ENCODE measurements at places on chromosomes 7 and 10. TPM values are rescaled to one million over a fixed set of nuclear protein-coding genes. Genes with fewer than 3 reads are reported as not detected.

The NEBL gene
- 0.33 TPM for total RNA-seq

The NXPH1 gene
- total RNA-seq: not detected

The SHH gene
- under 0.01 TPM for total RNA-seq

The HECW1 gene
- 6.1 TPM for total RNA-seq

The CDNF gene
- 1.5 TPM for total RNA-seq

The GPR22 gene
- not detected for total RNA-seq

The ZNF488 gene
- not detected for total RNA-seq

The SPDYE6 gene
- not detected for total RNA-seq

The NPC1L1 gene
- total RNA-seq: under 0.01 TPM

The SLC18A3 gene
- not detected for total RNA-seq

The POLR2J gene
- 37.2 TPM for total RNA-seq

The CNNM1 gene
- total RNA-seq: 0.66 TPM

The KDM7A gene
- total RNA-seq: 4.8 TPM

The ZNF736 gene
- 10.2 TPM for total RNA-seq

The RNLS gene
- total RNA-seq: 11.3 TPM

The MRPS24 gene
- 105 TPM for total RNA-seq

The ZC3HAV1L gene
- total RNA-seq: 8.5 TPM

The TSPAN14 gene
- 12.1 TPM for total RNA-seq

The VGF gene
- total RNA-seq: 0.66 TPM

The CALHM2 gene
- 35.8 TPM for total RNA-seq

Measured in fibroblast of lung (primary cell).